ENCODE measurements at places on chromosomes 11 and 22.

DNA sequence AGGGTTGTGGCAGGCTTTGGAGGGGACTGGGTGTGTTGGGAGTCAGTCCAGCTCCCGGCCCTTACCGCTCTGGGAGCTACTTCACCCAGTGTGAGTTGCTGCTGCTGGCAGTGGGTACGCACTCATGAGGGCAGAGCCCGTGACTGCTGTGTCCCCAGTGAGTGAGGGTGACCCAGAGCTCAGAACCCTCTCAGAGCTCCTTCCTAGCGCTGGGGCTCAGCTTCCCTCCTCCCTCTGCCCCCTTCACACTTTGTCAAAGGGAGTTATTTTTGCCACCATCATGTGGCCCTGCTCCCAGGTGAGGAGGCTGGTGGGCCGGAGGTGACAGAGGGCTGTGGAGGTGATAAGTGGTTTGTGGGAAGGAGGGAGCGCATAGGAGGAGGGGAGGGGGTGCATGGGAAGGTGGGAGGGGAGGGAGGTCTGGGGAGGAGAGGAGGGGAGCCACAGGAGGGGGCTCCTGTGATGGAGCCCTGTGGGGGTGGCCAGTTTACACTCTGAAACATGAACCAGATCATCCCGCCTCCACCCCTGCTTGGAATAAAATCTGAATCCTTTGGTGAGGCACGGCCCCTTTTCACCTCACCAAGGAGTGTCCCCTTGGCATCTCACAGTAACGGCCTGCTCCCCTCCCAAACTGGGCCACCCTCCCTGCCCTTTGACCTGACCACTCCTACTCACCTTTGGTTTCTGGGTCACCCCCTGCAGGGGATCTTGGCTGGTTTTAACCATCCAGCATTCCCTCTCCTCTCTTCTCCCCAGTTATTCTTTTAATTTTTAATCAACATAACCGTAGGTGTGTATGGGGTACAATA, 9.9 kb downstream of the NDUFV1 start:
- DNase-seq, result no peak

DNA sequence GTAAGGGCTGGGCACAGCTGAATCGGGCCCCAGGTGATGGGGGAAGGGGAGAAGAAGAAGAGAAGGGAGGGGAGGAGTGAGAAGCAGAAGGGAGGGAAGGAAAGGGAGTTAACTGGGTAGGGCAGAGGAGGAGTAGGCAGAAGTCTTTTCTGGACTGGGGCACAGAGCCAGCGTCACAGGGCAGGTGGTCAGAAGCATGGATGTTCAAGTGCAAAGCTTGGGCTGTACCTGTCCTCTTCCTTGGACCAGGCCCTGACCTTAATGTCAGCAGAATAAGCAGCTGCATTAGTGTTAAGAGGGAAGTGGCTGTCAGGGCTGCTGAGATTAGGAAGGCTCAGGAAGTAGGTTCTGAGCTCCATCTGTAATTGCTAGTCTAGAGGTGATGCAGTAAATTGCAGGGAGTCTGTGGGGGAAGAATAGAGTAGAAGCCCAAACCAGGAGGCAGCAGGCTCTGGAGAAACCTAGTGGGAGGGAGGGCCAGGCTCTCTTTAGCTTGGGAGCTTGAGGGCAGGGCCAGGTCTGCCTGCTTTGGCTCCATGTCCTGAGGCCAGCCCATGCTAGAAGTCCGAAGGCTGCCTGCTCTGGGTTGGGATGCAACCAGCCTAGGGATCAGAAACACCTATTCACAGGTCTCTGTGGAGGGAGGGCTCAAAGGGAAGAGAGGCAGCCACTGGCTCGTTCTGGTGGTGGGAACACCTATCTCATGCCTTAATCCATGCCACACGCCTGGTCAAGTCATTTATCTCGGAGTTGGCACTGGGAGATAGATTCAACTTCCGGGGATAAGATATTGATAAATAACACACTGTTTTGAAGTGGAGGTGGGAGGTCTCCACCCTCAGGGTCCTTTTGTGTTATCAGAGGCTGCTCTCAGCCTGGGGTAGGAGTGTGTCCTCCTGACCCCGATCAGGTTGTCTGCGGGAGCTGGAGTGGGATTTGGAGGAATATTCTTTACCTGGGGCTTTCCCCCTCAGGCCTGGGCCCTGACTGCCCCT, 1.7 kb upstream of the UCP3 start:
- DNase-seq, result no peak

- DNase-seq, result no peak
These were observed 215.3 kb downstream of the TBC1D22A start for GRCh38 chr22:46977656-46978343.

DNA sequence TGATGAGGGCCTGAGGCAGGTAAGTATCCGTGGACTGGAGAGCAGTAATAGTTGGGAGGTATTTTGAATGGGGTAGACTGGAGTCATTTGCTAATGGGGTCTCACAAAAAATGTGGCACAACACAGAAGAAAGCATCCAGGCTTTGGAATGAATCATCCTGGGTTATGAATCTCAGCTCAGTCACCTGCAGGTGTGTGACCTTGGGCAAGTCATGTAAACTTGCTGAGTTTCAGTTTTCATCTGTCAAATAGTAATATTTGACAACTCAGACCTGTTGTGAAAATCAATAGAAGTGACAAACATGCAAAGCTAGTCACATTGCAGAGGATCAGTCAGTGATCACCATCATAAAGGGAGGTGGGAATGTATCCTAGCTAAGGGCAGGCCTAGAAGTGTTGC, 232.0 kb upstream of the TENM4 start:
- no peak for DNase-seq

GRCh38 chr22:41501209-41501608, 32.3 kb downstream of the ACO2 start:
- no peak for DNase-seq

- no peak for DNase-seq
These were observed 69.2 kb upstream of the TTC12 start for GRCh38 chr11:113245216-113245615.

DNA sequence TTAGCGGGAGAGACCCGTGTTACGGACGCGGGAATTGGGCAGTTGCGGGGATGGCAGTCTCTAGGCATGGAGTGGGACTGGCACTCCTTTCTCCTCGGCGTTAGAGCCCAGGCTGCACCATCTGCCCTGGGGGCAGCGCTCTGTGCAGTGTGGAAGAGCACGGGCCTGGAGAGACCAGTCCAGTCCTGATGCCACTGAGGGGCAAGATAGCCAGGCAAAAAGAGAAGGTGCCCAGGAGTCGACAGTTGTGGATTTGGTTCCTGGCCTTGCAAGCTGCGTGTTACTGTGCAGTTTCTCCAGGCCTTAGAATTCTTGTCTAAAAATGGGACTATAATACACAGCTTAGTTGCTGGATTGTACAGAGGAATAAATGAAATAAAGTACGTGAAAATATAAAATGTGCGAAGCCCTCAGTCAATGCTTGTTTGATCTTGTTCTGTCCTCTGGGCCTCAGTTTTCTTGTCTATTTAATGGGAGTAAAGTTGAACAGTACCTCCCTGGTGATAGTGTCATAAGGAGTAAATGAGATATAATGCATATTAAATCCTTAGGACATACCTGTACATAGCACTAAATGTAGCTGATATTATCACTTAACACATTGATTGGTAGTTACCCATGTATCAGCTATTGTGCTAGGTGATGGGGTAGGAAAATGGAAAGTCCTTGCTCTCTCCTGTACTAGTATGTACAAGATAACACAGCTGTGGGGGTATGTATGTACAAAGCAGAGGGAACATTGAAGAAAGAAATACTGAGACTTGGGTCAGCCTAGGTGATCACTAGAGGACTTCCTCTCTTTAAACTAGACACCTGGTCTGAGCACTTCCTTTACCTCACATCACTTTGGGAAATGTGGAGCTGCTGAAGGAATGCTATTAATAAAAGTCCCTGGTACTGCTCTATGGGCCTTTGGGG, 1.2 kb downstream of the ATXN10 start:
- no peak for DNase-seq
